ENCODE measurements at places on chromosomes 1 and 21. TPM values are rescaled to one million over a fixed set of nuclear protein-coding genes. Genes with fewer than 3 reads are reported as not detected.

- DNase-seq = no peak
These were observed 203.0 kb downstream of the RWDD3 start for GRCh38 chr1:95437011-95437410.

DNA sequence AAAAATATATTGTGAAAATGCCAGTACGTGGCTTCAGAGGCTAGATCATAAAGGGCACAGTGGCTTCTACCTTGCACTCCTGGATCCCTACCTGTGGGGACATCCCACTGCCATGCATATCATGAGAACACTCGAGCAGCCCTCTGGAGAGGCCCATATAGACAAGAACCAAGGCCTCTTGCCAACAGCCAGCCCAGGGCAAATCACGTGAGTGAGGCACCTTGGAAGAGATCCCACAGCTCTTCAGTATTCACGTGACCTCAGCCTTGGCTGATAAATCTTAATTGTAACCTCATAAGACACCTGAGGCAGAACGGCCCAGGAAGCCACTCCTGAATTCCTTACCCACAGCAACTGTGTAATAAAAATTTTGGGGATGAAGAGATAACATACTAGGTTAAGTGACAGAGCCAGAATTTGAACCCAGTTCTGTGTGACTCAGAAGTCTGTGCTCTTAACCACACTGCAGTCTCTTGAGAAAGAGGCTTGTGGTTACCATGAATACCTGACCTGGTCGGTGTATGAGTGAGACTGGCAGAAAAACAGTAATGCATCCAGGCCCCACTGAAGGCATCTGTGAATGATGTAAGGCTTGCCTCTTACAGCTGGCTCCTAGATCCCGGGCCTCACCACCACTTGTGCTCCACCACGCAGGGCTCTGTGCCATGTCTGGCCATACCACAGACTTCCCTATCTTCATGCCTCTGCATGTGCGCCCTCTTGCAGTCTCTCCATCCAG lies 6.9 kb upstream of the A3GALT2 start:
- no peak for DNase-seq

DNA sequence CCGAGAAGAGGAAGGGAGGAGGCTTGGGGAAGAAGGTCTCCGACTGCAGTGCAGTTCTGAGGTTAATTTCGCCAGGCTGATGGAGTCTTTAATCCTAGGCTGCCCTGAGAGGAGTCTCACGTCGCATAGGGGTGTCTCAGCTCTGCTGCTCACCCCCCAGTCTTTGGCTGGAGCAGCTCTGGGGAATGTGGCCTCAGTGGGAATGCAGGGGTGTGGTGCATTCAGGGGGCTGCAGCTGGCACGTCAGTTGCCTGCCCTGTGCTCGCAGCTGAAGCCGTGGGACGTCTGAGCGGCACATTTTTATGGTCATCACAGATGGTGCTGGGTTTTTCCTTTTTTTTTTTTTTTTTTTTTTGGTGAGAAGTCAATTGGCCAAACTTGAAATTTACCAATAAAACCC lies 38.2 kb downstream of the ACTN2 start:
- DNase-seq = no peak

- DNase-seq = no peak
These were observed 27.7 kb downstream of the RGS1 start for GRCh38 chr1:192603218-192603787.

CD5L gene
- total RNA-seq = not detected

GRCh38 chr1:22722901-22723550 lies 12.4 kb downstream of the EPHB2 start:
- no peak for DNase-seq

- no peak for DNase-seq
These were observed 4.0 kb upstream of the IFI16 start for GRCh38 chr1:159005676-159006075.

THEM5 gene
- total RNA-seq = not detected

DNA sequence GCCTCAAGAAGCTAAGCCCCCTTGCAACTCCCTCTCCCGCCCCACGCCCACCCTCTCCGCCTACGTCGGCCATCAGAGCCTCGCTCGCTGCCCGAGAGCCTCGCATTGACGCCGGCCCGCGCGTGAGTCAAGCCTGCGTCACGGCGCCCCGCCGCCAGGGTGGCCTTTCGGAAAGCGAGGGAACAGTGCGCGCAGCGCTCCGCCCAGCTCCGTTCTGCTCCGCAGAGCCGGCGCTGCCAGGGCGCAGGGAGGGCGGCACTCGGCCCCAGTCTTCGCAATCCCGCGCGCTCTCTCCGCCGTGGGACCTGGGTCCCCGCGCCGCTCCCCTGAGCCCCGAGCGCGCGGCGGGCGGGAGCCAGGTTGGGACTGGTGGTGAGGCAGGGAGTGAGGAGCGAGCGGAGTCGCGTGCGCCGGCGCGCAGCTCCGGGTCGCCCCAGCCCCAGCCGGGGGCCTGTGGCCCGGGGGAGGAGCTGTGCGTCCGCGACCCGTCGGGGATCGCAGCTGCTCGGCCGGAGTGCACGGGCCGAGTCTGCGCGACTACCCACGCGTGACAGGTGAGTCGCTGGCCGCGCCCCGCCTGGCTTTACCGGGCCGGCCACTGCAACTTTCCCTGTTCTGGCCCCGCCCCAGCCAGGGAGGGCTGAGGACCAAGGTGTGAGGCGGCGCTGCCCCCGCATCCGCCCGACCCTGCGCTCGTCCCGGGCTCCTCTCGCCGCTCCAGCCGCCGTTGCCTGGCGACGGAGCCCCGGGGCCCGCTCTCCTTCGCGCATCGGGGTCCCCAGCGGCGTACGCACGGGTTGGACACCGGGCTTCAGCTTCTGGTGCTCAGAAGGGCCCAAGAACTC lies at the start of gene SLC6A17:
TSS of gene SLC6A17 (plus strand) at position 165 of the 845 bp plus-strand sequence. CDS start 16,436 bp downstream, outside the sequence.
- no peak for DNase-seq

DNA sequence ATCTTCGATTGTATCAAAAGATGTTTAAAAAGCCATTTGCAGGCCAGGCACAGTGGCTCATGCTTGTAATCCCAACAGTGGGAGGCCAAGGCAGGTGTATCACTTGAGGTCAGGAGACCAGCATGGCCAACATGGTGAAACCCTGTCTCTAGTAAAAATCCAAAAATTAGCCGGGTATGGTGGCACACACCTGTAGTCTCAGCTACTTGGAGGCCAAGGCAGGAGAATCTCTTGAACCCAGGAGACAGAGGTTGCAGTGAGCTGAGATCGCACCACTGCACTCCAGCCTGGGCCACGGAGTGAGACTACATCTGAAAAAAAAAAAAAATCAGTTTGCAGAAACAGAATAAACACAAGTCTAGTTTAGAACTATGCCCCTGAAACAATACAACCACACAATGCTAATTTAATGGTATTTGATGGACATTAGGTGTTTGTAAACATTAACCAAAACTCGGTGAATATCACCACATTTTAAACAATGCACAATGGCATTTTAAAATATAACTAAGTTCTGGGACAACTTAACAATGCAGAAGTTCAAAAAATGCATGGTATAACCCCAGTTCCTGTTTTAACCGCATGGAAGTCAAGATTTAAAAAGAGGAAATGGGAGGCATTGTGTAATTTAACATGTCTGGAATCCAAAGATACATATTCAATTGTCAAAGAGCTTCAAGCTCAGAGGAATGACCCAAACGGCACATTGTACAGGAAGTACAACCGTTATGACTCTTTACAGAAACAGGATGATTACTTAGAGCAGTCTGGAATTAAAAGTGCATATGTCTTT lies 7.1 kb upstream of the PTTG1IP start:
- DNase-seq = no peak

DNA sequence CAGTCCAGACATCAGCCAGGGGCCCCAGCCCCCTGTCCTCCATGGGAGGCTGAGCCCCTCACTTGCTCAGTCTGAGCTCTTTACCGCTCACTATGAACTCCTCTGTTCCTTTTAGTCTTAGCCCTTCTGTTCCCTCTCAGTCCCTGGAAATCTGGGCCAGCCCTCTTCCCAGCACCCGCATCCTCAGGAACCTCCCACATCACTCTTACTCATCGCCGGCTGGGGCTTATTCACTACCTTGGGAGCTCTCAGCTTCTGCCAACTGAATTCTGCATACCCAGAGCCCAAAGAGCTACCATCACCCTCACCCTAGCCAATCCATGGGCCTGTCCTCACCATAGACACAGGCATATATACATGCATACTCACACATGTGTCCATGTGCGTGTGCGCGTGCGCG lies 11.5 kb downstream of the KNCN start:
- no peak for DNase-seq

DNA sequence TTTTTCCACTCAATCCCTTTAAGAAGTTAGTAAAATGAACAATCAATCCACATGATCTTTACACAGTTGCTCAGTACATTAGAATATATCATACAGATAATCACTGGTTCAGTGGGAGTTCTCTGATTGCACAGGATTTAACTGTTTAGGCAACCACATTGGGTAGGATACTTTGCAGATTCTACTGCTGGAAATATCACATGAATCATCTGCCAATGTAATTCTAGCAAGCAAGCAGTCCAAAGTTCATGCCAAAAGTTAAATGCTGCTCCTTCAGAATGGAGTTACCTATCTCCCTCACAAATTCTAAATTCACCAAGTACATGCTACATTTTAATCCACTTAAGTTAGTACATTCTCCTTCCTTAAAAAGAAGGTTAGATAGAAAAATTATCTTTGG lies 52.4 kb downstream of the NEGR1 start:
- no peak for DNase-seq

DNA sequence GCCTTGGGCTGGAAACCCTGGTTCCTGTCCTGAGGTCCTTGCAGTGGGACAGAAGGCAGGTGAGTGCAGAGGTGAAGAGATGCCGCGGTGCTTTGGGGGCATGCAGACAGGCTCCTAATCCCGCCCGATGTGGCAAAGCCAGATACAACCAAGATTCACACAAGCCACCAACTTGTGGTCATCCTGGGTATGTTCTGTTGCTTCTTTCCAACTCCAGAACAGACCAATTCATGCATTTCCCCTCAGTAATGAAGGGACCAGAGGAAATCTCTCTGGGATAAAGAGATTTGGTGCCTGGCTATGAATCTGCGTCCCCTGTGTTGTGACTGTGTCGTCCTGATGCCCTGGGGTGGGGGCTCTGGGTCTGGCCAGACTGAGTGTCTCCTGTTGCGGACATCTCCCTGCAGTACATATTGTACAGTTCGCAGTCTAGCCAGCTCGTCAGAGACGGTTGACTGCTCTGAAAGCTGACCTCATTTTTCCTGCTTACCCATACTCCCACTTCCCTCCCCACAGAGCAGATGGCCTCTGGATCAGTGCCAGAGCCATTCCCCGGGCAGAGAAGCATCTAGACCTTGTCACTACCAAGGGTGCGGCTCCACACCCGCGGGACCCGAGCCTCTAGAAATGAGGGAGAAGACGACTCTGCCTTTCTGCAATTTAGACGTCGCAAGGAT lies 216.3 kb downstream of the KIF26B start:
- no peak for DNase-seq

DNA sequence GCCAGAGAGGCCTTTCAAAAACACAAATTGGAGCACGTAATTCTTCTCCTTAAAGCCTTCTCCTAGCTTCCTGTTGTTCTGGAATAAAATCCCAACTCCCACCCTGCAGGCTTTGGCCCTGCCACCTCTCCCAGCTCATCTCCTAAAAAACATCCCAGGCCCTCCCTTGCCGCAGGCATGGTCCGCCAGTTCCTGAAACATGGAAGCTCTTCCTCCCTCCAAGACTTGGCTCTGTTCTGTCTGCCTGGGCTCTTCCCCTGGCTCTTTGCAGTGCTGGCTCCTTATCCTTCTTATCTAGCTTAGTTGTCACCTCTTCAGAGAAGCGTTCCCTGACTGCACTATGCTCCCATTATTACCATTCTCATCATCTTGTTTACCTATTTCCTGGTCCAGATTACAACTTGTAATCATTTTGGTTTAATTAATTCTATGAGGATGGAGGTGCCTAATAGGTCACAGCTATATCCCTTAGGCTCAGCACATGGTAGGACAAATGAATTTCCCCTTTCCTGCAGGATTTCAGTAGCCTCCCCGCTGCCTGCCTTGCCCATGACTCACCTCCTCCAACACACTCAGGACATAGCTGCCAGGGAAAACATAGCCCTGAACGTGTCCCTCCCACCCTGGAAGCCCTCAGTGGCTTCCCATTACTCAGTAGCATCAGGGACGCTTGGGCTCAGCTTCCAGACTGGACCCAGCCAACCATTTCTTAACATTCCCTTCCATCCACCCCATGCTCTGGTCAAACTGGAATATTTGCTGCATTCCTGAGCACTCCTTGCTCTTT lies 15.7 kb upstream of the IGSF21 start:
- no peak for DNase-seq

UBE2U gene
- total RNA-seq = not detected

DNA sequence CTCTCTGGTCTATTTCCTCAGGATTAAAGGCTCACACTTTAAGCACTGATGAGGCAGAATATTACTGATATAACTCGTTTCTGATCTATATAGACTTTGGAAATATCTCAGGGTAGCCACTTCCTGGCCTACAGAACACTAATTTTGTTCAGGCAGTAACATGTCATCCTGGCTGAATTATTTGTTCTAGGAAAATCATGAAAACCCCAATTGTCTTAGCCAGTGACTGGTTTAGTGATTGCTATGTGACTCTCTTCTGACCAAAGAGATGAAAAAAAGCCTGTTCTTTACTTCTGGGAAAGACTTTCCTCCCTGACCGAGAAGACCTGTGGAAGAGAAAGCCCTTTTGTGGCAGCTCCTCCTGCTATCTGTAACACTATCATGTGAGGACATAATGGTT lies 453.7 kb downstream of the SETD4 start:
- no peak for DNase-seq

DNA sequence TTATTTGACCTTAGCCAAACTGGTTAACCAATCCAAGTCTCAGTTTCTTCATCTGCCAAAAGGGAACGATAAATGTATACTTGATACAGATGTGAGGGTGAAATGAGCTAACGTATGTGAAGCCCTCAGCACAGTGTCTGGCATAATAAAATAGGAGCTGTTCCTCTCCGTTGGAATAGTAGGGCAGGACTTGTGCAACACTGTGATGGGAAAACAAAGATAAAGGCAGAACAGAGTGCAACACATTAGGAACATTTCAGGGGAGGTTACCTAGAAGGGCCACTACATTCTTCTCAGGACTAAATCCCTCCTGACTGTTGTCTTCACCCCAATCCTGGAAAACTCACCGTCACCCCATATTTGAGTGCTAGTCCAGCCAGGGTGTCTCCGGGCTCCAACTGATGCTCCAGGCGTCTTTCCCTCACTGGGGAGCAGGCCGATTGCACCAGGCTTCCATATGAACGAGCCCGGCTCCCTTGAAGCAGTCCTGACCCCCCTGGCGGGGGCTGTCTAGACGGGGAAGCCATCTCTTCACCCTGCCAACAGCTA lies 896 bp downstream of the LYSMD1 start:
- DNase-seq = no peak

- DNase-seq = peak; percentile 33
These were observed 3.4 kb downstream of the CEP85 start for GRCh38 chr1:26237230-26237966.

GJB5 gene
- total RNA-seq = not detected

CD1B gene
- not detected for total RNA-seq

NCF2 gene
- 0.34 TPM for total RNA-seq

SAMSN1 gene
- 0.08 TPM for total RNA-seq

RHD gene
- 0.66 TPM for total RNA-seq

- DNase-seq = no peak
These were observed 90.3 kb downstream of the TAS1R2 start for GRCh38 chr1:18769140-18769539.

DNA sequence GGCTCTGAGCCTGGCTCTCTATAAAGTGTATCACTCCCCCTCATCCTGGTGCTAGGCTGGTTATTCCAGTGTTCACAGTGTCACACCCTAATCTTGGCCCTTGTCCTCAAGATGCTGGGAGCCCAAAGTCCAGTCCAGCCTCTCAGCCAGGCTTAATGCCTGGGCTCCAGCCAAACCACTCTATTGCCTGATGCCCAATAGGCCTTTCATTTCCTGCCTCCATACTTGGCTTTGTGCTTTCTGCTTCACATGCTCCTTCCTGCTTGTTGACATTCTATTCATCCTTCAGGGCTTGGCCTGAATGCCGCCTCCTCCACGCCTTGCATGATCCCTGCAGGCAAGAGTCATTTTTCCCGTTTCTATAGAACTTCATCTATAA lies 1.7 kb downstream of the KLHDC8A start:
- peak; percentile 41 for DNase-seq
